ENCODE measurements at places on chromosomes 12 and 14.

DNA sequence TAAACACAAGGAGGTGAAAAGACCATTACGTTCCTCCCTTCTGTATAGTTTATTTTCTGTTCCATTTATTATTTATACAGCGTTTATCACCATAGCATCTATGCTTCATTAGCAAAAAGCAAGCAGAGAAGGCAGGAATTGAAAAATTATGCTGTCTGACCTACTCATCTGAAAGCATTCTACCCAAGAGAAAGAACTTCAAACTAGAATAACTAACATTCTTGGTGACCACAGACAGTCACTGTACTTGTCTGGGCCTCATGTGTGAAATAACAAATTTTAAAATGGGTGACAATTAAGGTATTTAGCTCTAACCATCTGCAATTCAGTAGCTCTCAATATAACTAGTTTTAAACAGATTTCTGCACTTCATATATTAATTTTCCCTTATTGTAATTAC lies 29.3 kb upstream of the PDE3A start:
- DNase-seq, result no peak

- DNase-seq, result peak; percentile 60
These were observed 363.8 kb upstream of the TMEM132C start for GRCh38 chr12:127903146-127903545.

GRCh38 chr14:63981569-63981968 lies 128.8 kb downstream of the SYNE2 start:
- no peak for DNase-seq

DNA sequence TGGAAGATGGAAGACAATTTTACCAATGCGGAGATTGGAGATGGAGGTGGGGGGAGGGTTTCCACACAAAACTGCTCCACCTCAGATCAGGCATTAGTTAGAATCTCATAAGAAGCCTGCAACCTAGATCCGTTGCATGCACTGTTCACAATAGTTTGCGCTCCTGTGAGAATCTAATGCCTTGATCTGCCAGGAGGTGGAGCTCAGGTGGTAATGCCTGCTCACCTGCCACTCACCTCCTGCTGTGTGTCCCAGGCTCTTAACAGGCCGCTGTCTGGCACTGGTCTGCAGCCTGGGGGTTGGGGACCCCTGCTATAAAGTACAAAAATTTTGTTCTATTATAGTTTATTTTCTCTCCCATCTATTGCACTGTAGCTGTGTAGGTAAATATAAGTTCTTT lies 84.9 kb upstream of the FOXG1 start:
- DNase-seq, result no peak

DNA sequence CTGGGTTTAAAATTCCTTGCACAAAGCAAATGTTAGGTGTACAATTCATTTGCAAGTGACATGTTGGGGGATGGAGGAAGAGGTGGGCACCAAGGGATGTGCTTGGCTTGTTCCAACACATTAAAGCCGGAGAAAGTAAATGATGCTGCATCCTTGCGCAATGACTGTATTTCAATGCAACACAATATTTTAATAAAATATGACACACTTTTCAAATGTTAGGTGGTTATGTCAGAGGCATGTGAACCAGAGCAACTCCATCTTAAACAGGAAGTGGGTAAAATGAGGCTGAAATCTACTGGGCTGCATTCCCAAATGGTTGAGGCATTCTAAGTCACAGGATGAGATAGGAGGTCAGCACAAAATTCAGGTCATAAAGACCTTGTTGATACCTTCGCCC lies 53.6 kb upstream of the ARHGAP5 start:
- DNase-seq, result no peak

- DNase-seq, result no peak
These were observed 151.1 kb upstream of the FUT8 start for GRCh38 chr14:65261425-65261920.

Data from A172 (cell line).